ENCODE measurements at places on chromosomes 11 and 22. TPM values are rescaled to one million over a fixed set of nuclear protein-coding genes. Genes with fewer than 3 reads are reported as not detected.

Gene HTR3A
- total RNA-seq, result 0.16 TPM

Gene SCN3B
- total RNA-seq, result 38.5 TPM

Gene FAM180B
- total RNA-seq, result 1.2 TPM

Gene RAB39A
- 16.5 TPM for total RNA-seq

Gene PITPNM1
- 79.8 TPM for total RNA-seq

Gene SCT
- total RNA-seq, result not detected

Gene HBG1
- total RNA-seq, result 6.3 TPM

Gene PRDM10
- 17.0 TPM for total RNA-seq

Gene LGR4
- 350 TPM for total RNA-seq
